ENCODE measurements at places on chromosomes 13 and 19.

- no peak for DNase-seq
Measured at GRCh38 chr19:48887861-48888612, 10.5 kb downstream of the TULP2 start.

GRCh38 chr19:34402074-34402600 is 2.1 kb upstream of the PDCD2L start:
- DNase-seq, result no peak

DNA sequence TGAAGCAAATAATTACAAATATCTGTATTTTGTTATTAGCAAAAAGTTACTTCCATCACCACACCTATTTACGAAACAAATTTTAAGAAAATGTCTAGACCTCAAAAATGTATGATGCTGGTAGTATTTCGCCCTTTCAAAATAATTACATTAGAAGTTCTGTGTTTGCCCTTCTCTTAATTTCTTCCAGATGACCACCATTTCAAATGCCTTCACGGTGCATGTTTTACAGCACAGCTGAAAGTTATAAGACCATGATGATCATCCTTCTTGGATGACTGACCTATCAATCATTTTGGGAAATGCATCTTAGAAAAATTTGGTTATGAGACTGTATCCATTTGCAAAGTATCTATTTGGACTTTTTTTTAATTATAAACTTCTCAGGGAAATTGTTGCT is 390.8 kb downstream of the SLITRK6 start:
- no peak for DNase-seq

- DNase-seq, result peak; percentile 87
Measured at GRCh38 chr19:17282488-17283125, 906 bp downstream of the ANKLE1 start.

- no peak for DNase-seq
Measured at GRCh38 chr13:44415815-44416214, 42.2 kb downstream of the SERP2 start.

- no peak for DNase-seq
Measured at GRCh38 chr13:110582421-110582954, 21.0 kb upstream of the RAB20 start.

GRCh38 chr19:6654347-6655310 is 15.3 kb downstream of the TNFSF14 start:
- DNase-seq, result no peak

- no peak for DNase-seq
Measured at GRCh38 chr13:20001366-20002190, 43.1 kb downstream of the ZMYM2 start.

DNA sequence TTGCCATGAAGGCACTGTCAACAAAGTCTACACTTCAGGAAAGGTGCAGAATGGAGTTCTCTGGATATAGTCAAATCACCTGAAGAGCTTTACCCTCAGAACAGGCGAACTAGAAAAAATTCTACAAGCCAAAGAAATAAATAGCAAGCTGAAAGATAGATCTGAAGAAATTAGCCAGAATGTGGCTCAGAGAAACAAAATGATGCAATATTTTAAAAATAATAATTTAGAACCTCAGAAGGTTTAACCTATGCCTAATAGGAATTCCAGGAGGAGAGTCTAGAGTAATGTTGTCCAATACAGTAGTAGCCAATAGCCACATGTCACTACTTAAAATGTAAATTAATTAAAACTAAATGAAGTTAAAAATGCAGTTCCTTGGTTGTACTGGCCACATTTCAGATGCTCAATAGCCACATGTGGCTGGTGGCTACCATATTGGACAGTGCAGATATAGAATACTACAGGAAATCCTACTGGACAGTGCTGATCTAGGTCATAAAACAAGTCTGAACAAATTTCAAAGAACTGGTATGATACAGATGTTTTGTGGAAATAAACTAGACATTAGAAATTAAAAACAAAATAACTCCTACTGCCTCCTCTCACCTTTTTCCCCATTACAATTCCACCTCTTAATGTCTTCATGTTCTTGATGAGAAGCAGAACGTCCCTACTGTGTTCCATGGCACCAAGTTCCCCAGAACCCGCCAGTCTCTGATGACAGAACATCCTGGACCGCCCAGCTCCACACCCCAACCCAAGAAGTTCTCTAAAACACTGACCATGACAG is 679 bp upstream of the CDADC1 start:
- DNase-seq, result no peak

DNA sequence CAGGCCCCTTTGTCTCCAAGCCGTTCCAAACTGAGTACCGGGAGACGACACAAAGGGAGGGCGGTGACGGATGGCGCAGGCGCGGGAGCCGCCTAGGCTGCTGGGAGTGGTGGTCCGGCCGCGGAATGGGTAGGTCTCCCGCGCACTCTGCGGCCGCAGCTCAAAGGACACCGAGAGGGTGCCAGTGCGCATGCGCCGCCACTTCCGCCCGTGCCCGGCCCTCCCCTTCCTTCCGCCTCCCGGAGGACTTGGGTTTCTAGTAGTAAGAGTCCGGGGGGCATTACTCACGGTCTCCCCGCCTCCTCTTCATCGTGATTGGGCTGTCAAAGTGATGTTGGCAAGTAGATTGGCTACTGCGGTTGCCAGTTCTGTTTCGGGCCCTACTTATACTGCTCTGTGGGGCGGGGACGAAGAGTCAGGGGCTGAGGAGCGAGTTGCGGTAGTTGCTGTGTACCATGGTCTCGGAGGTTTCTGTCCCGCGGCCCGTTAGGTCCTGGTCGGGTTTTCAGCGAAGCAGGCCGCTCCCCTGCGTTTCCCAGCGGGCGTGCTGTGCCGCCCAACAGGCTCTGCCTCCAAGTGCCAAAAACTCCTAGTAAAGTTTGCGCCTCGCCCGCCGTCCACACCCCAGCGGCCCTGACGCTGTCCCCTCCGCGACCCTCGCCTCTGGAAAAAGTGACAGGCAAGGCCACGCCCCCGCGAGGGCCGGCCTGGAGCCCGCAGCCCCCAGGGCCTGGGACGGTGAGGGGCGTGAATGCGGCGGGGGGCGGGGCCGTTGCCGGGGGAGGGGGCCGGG is 455 bp upstream of the ING1 start:
- peak; percentile 99 for DNase-seq

DNA sequence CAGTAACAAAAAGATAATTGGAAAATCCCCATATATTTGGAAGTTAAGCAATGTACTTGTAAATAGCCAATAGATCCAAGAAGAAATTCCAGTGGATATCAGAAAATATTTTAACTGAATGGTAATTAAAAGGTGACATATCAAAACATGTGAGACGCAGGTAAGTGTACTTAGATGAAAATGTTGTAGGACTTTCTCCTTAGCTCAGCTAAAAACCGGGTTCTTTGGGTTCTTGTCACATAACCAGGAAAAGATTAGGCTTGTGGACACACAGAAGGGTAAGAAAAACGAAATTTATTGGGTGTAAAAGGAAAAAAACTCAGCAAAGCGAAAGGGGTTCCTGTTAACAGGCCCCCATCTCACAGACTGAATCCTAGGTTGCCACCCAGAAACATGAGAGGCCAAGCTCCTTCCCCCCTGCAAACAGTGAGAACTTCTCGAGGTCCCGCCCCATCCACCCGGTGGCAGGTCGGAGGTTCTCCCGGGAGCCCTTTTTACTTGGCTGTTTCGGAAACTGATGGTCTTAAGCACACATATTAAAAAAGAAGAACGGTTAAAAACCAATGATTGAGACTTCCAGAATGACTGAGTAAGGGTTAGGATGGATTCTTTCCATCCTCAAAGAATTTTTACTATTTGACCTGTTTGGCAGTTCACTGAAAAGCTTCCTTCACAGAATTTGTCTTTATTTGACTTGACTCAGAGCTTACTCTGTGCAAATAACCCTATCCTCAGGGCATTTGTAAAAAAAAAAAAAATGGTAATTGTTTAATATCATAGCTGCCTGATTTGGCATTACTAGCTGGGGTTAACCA is 3.1 kb upstream of the CCDC70 start:
- no peak for DNase-seq

GRCh38 chr19:3403489-3404323 is 37.3 kb downstream of the NFIC start:
- DNase-seq, result peak; percentile 98

DNA sequence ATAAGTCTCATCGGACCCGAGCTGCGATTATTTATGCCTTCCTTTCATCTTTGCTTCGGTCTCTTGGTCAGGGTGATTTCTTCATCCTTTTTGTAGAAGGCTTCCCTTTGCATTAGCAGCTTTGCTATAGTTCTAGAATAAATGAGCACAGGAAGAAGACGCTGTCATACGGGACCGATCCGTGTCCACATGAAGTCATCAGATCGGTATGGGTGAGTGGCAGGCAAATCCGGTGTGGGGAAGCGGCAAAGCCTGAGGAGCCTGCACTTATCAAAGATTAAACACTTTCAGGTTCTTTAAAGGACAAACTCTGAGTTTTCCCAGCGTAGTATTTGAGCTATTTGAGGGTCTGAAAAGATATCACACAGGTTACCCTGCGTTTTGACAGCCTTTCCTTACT is 119.3 kb downstream of the IRS2 start:
- peak; percentile 19 for DNase-seq

- no peak for DNase-seq
Measured at GRCh38 chr19:29576761-29577648, 29.1 kb upstream of the POP4 start.

- peak; percentile 15 for DNase-seq
Measured at GRCh38 chr13:97194479-97194878, 27.7 kb upstream of the MBNL2 start.

- DNase-seq, result no peak
Measured at GRCh38 chr19:800360-801029, 3.2 kb downstream of the PTBP1 start.

- DNase-seq, result no peak
Measured at GRCh38 chr19:2312820-2313501, 5.0 kb upstream of the LINGO3 start.

DNA sequence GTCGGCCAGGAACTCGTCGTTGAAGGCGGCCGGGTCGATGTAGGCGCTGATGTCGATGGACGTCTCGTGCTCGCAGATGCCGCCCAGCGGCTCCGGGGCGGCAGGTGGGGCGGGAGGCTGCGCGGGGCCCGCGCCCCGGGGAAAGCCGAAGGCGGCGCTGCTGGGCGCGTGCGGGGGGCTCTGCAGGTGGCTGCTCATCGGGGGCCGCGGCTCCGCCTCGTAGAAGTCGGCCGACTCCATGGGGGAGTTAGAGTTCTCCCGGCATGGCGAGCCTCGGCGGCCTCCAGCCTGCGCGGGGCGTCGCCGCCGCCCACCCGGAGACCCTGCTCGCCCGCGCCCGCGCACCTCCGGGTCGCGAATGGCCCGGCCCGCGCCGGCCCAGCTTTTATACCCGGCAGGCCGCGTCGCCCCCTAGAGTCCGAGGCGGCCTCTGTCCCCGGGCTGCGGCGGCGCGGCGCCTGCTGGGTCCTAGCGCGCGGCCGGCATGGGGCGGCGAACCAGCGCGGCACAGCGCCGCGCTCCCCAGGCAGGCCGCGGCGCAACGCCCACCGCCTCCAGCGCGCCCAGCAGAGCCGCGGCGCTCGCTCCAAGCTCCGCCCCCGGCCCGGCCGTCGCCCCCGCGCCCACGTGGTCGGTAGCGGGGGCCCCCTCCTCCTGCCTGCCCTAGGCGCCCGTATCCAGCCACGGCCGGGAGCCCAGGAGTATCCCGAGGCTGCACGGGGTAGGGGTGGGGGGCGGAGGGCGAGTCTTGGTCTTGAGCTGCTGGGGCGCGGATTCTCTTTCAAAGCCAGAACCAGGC is at the start of gene CEBPA:
Gene CEBPA, minus strand, starts transcription at position 360 of the 799 bp plus-strand sequence. Its CDS starts 120 bp downstream, at position 240.
- DNase-seq, result peak; percentile 82

GRCh38 chr19:58558623-58559274 is 338 bp upstream of the UBE2M start:
- DNase-seq, result peak; percentile 94

DNA sequence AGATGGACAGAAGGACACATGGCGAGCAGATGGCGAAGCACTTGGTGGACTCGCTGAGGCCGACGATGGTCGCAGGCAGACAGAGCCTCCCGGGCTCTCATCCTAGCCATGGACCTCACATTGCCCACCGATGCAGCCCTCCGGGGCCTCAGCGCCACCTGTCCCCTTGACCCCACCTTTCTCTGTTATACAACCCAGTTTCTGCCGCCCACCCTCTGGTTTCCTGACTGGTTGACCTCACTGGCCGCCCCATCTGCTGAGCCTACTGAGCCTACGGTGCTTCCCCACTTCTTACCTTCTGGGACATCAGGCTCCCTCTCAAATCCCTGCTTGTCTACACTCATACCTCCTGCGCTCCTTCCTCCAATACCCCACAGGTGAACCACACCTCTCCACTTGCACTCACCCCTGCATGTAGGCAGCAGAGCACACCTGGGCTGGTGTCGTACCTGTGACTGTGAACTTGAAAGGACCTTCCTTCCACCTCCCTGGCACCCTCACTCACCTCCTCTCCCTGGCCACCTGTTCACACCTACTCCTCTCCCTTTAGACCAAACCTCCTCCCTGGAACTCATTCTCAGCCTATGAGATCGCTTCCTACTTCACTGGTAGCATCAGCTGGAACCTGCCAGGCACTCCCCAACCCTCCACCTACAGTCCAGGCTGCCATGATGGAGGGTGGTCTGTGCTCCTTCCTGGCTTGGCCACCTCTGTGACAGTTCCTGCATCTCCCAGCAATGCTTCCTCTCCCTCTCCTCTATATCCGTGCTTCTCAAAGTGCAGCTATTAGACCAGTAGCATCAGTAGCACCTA is 36.1 kb downstream of the HPN start:
- DNase-seq, result no peak

GRCh38 chr19:29896802-29897201 is 45.2 kb upstream of the URI1 start:
- DNase-seq, result no peak

DNA sequence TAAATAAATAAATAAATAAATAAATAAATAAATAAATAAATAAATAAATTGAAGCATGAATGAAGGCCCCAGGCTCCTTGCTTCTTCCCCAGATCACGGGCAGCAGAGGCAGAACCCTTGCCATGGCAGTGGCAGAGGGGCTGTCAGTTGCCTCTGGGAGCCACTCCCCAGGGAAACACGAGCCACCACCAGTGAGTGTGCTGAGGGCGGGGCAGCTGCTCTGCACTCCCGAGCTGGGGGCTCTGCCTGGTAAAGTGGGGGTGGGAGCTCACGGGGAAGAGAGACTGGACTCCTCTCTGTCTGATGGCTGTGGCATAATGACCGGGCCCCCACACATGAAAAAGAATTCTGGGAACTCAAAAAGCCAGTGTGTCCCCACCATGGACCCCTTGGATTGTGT is 7.8 kb downstream of the FCAR start:
- no peak for DNase-seq

Data from hepatic stellate cell (primary cell).